ENCODE measurements at places on chromosomes 12 and 14. TPM values are rescaled to one million over a fixed set of nuclear protein-coding genes. Genes with fewer than 3 reads are reported as not detected.

DNA sequence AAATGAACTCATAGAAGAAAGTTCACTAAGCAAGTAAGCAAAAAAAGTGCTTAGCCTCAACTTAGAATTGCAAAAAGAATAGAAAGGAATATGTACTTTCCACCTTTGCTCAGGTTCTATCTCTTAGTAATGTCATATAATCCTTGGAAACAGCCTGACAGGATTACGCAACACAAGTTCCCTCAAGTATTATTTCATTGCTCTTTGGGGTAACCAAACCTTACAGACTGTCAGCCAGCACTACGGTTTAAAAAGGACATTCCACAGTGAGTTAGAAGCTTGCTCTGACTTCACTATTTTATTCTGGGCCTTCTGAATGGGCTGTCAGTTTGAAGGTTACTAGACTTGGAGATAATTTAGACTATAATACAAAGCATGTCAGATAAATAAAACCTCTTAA lies 264.0 kb downstream of the ATXN7L3B start:
- no peaks in the 10 kb centered on the region for H3K36me3 ChIP-seq
- no peak for DNase-seq
- no peaks in the 10 kb centered on the region for H3K27me3 ChIP-seq

DNA sequence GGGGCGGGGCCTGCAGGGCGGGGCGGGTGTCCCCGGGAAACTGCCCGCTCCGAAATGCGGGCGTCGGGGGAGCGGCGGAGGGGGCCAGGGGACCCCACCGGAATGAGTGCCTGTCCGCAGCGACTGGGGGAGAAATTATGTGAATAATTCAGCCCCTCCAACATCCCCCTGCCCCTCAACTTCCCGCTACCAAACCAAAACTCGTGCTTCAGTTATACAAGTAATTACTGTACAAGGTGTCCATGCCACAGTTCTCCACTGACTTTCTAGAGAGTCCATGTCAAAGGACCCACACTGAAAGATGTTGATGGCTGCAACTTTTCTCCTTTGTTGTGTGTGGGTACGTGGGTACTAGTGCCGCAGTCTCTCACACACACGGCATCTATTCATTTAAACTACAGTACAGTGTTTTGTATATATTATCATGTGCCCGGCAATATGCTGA lies 414 bp upstream of the CDK17 start:
- no peaks in the 10 kb centered on the region for H3K36me3 ChIP-seq
- no peaks in the 10 kb centered on the region for H3K27me3 ChIP-seq
- no peak for DNase-seq
- H3K27ac ChIP-seq, result peak overlapping the region; percentile 98

DNA sequence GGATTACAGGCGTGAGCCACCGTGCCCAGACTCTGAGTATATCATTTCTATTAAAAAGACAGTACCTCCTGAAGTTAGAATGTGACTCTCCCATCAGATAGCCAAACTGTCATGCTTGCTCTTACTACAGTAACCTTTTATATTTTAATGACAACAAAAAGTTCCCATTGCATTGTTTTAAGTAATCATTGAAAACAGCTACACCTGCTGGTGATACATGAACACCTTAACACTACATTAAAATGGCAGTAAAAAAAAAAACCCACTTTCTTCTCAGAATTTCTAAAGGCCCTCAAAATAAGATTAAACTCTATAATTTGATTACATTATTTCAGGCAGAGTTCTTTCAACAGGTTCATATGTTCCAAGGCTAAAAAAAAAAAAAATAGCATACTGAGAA lies 76.7 kb downstream of the SH2B3 start:
- no peak overlapping the region for H3K27ac ChIP-seq
- H3K4me3 ChIP-seq, result no peak overlapping the region
- H3K27me3 ChIP-seq, result no peaks in the 10 kb centered on the region
- DNase-seq, result no peak
- H3K4me1 ChIP-seq, result no peaks in the 10 kb centered on the region

GRCh38 chr12:103840876-103841689 lies at the start of gene NT5DC3:
Gene NT5DC3 (minus strand): TSS chr12:103841234. CDS start chr12:103841156, 78 bp downstream.
- no peaks in the 10 kb centered on the region for H3K4me1 ChIP-seq
- peak within 1 kb of the TSS; percentile 30 for H3K27ac ChIP-seq

DNA sequence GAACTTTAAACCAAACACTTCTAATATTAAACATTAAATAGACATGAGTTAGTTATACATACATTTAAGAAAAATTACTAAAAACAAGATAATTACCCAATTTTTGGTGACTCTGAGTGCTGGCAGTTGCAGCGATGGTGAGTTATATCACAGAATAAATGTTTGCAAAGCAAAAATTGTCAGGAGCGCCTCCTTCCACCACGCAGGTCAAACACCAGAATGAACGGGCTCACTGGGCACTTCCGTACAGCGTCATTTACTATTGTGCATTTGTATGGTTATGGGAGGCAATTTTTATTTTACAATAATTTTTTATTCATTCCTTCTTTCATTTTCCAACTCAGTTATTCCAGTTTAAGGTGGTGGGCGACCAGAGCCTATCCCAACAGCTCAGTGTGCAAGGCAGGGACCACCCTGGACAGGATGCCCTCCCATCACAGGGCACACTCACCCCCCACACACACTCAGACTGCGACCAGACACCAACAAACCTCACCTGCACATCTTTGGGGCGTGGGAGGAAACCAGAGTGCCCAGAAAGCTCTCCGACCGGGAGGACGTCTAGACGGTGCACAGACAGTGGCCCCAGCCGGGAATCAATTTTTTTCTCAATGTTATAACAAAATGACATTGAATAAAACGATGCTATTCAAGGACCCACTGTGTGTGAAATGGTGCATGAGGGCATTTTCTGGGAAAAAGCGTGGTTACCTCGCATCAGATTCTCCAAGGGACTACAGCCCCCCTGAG lies 67.2 kb downstream of the TESC start:
- no peak overlapping the region for H3K27ac ChIP-seq
- H3K4me1 ChIP-seq, result no peaks in the 10 kb centered on the region
- no peak overlapping the region for H3K4me3 ChIP-seq
- DNase-seq, result no peak
- no peaks in the 10 kb centered on the region for H3K36me3 ChIP-seq
- no peaks in the 10 kb centered on the region for H3K27me3 ChIP-seq

- no peaks in the 10 kb centered on the region for H3K4me1 ChIP-seq
- no peak overlapping the region for H3K27ac ChIP-seq
- H3K4me3 ChIP-seq, result no peak overlapping the region
These were observed 98.1 kb upstream of the NCOR2 start for GRCh38 chr12:124665511-124665910.

GRCh38 chr12:104577581-104577981 lies 120.8 kb downstream of the CHST11 start:
- no peak for DNase-seq
- H3K27ac ChIP-seq, result no peak overlapping the region
- no peak overlapping the region for H3K4me3 ChIP-seq

The DACT1 gene
- total RNA-seq, result 19.0 TPM

The B4GALNT1 gene
- total RNA-seq, result 0.40 TPM

All from Peyer's patch (tissue), 4 donors.